Spinal cord (tissue), 10 donors: ENCODE measurements at places on chromosomes 3 and 15. TPM values are rescaled to one million over a fixed set of nuclear protein-coding genes. Genes with fewer than 3 reads are reported as not detected.
A peak's percentile ranks its signal among the peaks of the same experiment; 100 is the strongest.

Gene WNT7A
- total RNA-seq: 5.0 TPM

DNA sequence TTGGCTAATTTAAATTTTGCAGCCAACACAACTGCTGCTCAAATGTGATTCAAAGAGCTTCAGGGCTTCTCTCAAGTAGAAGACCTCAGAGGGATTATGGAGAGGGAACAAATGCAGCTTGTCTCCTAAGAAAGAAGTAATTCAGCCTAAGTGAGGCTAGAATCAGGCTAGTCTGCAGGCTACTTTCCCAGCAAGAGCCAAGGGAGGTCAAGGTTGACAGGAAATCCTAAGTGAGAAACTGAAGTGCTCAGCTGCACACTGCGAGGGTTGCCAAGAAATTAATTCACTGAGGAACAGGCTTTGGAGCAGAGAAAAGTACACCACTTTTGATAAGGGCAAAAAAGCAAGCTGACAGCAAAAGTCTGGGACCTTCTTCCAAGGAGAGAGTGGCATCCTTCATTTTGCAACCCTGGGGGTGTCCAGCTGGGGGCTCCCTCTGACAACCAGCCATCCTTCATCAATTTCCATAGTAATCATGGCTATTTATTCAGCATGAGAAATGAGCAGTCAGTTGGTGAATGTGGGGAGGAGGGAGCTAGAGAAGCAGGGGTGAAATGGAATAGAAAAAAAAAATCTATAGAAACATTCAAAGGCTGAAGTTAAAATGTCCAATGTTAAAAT is 646.4 kb upstream of the ADAMTS9 start:
- DNase-seq: peak; percentile 83

GRCh38 chr3:126496894-126497850 is 20.4 kb downstream of the UROC1 start:
- no peak for DNase-seq

Gene ZNF860
- 2.7 TPM for total RNA-seq

DNA sequence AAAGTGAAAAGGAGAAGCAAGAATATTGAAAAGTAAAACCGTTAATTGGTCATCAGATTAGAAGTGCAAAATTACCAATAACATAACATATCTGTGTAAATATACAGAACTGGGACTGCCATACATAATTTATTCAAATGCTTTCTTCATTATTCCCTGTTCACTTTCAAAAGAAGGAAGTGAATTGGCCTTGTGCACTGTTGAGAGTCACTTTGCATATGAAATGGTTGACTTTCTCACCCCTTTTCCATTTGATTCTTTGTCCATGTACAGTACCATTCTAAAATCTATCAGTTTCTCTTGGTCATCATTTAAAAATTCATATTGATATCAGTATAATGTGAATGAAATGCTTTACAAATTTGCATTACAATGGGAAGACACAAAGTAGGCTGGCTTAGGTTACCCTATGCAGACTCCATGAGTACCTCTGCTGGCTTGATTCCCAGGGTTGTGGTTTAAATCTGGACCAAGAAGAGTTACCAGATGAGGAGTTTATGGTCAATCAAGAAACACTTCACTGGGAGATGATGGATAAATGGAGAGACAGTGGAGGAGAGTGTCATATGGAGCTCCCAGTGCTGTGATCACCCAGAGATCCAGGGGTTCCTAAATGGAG is 210.9 kb upstream of the TOPAZ1 start:
- no peak for DNase-seq

DNA sequence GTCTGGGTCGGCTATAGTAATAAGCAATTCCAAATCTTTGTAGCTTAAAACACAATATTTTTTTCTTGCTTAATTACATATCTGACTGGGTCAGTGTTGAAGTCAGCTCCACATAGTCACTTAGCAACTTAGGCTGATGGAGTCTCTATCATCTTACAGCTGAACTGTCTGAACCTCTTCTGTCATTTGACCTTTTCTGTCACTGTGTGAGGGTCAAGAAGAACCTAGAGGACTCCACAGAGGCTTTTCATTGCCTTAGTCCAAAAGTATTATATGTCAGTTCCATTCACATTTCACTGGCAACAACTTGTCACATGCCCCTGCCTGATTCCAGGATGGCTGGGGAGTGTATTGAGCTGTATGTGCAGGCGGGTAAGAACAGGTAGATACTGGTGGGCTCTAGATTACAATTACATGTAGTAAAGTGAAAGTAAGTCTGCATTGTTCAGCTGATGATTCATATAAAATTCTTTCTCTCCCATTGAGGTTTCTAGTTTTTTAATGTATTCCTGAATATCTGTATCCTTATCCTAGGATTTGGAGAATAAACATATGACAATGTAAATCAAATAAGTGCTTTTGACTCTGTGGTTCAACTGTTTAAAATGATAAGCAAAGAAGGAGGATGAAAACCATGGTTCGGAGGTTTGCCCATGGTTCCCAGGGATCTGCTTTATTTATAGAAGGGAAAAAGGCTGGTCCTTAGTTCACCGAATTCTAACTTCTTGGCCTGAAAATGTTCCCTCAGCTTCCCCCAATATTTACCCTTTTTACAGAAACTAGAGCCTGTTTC is 5.8 kb upstream of the ARPP21 start:
- DNase-seq: no peak

Gene LRRC2
- total RNA-seq: 4.6 TPM

Gene SLC12A1
- 5.6 TPM for total RNA-seq

DNA sequence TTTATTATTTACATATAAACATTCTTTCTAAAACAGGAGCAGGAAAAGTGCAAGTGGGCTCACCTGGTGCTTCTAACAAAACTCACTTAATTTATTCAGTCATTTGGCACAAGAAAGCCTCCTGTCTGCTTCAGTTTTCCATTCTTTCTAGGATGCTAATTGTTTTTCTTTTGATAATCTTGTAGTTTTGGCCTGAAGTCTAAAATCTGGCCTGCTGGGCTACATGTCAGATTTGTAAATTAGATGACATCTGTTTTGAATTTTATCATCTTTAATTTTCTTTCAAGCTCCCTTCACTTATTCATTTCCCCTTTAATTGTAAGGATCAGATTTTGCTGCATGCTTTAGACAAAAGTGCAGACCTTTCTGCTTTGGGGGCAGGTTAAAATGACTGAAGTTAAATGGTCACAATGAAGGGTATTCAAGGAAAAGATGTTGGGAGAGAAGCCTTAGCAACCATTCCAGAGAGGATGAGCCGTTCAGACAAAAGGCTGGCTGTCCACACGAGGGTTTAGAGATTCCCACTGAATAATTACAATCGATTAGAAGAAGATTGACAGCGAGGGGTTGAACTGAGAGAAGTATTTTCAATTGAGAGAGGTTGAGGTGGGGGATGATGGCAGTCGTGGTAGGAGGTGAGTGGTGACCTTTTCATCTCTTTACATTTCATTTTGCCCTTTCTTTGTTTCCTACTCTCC is 59.9 kb upstream of the PTX3 start:
- DNase-seq: no peak

Gene WDR93
- total RNA-seq: 0.69 TPM

DNA sequence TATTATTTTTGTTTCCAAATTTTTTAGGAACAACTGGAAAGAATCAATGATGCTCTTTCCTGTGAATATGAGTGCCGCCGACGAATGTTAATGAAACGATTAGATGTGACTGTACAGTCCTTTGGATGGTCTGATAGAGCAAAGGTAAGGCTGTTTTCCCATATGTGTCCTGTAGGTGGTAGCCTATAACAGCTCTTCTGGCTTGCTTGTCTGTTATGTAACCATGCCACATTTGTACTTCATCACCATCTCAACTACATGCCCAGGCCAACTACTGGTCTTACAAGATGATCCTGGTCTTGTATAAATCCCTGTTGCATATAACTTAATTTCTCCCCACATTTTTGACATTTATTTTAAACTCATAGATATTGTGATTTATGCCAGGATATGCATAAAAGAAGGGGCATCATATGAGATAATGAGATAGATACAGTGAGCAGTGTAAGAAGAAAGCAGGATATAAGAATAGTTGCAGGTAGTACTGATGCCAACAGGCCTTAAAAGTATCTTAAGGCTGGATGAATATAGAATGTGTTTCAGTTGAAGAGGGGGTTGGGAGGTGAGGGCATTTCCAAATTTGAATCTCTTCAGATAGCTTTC is 20.3 kb downstream of the FAM98B start:
- peak; percentile 91 for DNase-seq

Gene MESP1
- total RNA-seq: 5.1 TPM

Gene TMEM158
- 3.2 TPM for total RNA-seq

- peak; percentile 97 for DNase-seq
These were observed 159.2 kb upstream of the SLCO3A1 start for GRCh38 chr15:91694131-91694830.

GRCh38 chr3:65936908-65937638 is 101.6 kb downstream of the MAGI1 start:
- DNase-seq: peak; percentile 14

DNA sequence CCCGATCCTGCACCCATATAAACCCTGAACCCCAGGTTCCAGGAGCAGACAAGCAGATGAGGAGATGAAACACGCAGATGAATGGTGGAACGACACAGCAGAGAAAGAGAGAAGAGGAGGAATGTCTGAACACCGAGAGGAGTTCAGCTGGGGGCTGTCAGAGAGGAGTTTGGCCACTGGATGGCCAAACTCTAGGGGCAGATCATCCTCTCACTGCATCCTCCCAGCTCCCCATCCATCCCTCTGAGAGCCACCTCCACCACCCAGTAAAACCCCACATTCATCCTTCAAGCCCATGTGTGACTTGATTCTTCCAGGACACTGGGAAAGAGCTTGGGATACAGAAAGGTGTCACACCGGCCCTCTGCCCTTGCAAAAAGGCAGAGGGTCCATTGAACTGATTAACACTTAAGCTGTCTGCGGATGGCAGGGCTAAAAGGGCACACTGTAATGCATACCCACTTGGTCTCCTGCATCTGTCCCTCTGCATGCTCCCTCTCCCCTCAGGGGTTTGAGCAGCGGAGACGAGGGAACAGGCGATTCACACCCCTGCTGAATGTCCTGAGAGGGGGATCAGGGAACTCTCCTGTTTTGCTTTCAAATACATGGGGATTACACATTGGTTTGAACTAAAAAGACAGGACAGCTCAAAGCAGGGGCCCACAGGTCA is 53.8 kb downstream of the TMED3 start:
- no peak for DNase-seq

DNA sequence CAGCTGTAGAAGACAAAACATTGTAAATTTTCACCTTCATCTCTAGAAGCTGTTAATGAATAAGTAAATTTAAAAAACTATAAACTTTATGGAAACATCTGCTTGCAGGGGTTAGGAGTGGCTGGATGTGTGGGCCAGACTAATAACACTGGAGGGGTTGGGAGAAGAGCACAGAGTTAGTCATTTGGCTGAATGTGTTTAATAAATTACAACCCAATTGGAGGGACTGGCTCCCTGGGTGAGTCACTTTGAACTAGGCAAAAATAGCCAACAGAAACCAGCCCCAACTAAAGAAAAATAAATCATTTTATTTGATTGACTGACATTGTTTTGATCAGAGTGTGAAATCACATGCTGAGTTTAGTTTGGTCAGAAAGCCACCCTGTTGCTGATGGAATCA is 21.8 kb downstream of the DGKG start:
- DNase-seq: no peak

- no peak for DNase-seq
These were observed 90.9 kb upstream of the NEO1 start for GRCh38 chr15:72961346-72961745.

DNA sequence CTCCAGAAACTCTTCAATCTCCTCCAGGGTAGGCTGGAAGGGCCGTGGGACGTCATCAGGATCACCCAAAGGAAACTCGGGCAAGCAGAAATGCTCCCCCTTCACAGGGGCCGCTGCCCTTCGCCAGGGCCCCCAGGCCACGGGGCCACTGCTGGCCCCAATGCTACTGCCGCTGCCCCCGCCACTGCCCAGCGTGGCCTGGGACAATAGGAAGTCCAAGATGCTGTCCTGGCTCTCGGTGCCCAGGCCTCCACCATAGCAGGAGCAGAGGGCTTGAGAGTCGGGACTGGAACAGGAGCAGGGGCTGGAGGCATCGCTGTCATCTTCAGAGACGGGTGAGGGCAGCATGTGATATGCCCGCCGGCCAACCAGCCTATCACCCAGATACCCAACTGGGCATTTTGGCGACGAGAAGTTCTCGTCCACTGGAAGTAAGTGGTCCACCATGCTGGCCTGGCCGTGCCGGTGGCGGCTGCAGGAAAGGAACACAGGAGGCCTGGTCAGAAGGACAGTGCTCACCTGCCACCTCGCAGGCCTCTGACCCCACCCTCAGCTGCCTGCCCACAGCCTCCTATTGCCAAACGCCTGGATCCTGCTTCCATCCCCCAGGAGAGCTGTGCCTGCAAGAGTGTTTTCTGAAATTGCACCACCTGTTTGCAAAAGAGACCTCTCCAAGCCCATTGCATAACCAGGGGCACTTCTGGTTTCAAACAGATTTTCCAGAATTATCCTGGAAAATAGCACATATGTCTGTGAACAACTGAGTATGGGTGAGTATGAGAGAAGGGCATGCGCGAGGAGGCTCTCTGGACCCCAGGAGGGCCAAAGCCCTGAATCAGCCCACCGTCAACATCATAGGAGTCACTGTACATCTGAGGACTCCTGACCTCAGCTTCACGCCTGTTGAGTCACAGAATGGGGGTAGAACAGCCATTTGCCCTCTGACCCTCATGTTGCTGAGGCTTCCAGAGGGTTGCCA is 4.4 kb downstream of the KLF15 start:
- no peak for DNase-seq

- no peak for DNase-seq
These were observed 176.5 kb upstream of the DPH6 start for GRCh38 chr15:35722501-35722900.

GRCh38 chr3:171049861-171050444 is 23.4 kb upstream of the SLC2A2 start:
- DNase-seq: no peak
